M059J (cell line): ENCODE measurements at places on chromosomes 7 and 10.

DNA sequence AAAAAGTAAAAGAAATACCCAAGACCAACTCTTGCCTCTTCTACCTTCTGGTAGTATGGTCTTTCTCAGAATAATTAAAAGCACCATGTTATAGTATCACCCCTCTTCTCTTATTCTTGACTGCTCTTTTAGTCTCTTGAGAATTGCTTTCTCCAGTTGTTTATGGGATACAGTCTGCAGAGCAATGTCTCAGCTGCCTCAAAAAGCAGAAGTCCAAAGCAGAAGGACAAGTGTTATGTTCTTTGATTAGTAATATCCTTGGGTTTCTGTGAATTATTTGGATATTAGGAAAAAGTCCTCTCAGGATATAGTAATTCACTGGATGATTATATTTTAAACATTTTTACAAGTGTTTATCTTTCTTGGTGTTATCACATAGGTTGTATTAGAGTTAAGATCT, 7.4 kb downstream of the TAS2R41 start:
- DNase-seq = no peak

DNA sequence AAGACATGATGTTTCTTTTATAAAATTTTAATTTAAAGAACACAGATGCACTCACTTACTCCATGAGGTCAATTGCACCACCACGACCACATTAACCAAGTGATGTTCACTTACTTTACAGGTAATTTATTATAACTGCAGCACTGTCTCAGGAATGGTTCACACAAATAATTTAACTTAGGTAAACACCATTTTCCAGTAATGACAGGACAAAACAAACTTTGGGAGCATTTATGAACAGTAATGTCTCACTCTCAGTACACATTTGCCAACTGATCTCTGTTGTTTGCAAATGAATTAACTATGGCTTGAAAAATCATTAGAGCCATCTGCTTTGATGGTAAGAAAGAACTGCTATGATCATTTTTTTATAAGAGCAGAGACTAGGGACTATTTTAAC, 150.4 kb downstream of the ETV1 start:
- DNase-seq = no peak

DNA sequence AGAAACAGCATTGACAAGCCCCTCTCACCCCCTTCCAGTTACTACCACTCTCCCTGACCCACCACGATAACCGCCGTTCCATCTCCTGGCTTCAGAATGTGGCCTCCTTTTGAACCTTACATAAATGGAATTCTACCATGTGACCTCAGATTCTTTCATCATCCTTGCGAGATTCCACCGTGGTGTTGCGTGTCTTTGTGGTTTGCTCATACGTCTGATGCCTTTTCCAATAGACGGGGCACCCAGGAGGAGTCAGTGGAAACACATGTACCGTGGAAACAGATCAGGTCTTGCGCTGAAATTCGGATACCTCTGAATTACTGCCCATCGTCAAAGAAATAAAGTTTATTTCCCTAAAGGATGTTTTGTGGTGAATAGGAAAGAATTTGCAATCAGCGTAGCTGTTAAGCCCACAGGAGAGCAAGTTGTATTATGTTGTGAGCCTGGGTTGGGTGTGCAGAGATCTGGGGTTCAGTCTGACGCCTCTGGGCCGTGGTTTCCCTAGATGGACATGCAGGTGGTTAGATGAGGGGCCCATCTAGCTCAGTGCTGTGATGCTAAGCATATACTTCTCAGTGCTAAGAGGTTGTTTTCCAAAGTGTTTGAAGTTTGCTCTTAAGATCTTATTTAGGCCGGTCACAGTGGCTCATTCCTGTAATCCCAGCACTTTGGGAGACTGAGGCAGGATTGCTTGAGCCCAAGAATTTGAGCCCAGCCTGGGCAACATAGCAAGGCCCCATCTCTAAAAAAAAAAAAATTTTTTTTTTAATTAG, 29.1 kb downstream of the GTF2IRD1 start:
- DNase-seq = peak; percentile 98

GRCh38 chr7:95694334-95694733, 78.0 kb upstream of the DYNC1I1 start:
- no peak for DNase-seq

- peak; percentile 72 for DNase-seq
Observed at GRCh38 chr10:52801947-52802346, 29.4 kb upstream of the MBL2 start.

DNA sequence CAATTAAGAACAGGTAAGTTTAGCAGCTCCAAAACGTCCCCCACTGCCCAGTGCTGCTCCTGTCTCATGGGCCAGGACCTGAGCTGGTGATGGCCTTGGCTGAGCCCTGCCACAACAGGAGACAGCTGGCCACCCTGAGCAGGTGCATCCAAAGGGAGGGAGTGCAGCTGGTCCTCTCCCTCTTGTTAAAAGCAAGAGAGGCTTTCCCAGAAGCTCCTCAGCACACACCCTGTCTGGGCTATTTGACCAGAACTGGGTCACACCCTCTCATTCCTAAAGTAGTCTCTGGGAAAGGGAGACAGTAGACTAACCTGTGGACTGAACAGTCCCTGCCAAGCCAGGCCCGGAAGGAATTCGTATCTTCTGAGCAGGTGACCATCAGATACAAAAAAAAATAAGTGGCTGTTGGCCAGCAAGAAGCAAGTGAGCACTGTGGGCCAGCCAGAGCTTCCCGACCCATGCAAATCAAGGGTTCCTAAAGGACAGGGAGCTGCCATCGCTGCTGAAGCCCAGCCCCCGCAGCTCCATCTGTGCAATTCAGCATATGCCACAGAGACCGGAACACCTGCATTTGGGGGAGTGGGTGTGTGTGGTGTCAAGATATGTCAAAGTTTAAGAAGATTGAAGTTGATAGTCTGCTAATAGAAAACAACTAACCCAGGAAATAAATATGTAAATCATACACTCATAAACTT, 2.1 kb upstream of the TMEM72 start:
- DNase-seq = no peak

- peak; percentile 47 for DNase-seq
Observed at GRCh38 chr10:89213191-89213808, 6.2 kb upstream of the CH25H start.

GRCh38 chr10:104080762-104081161, 4.9 kb downstream of the COL17A1 start:
- DNase-seq = peak; percentile 38

DNA sequence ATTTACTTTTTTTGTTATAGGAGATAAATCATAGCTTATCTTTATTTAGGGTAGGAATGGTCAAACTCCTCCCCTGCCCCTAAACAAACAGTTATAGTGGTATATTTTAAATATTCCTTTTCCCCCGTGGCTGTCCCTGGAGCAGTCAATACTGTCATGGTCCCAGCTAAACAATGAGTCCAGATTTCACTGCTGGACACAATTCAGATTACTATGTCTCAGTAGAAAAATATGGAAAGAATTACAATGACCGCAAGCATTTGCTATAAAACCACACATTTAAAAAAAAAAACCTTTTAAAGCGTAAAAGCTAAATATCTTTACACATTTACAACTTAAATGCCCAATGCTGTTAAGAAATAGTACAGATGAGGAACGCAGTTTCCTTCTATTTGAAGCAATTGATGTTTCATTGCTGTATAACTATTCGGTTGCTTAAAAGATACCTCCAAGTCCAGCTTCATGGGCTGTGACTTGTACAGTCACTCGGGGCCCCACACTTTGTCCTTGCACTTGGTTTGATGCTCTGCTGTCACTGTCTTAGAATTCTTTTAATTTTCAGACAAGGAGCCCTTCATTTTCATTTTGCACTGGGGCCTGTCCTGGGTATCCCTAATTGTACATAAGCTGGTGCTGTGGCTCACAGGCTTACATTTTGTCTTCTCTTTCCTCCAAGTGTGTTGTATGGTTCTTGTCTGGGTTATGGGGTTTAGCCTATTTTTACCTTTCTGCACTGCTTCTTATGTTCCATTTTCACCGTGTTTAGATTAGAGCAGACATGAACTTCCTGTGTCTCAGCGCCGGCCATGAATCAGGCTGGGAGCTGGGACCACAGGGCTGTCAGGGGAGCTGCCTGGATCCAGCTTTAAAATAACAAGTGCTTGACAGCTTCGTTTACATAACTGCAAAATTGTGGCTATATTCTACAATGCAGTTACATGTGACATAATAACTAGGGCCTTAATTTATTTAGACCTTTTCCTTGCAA, 530.2 kb upstream of the FZD8 start:
- DNase-seq = peak; percentile 73

GRCh38 chr10:124912101-124912886, 29.6 kb upstream of the ZRANB1 start:
- DNase-seq = no peak

DNA sequence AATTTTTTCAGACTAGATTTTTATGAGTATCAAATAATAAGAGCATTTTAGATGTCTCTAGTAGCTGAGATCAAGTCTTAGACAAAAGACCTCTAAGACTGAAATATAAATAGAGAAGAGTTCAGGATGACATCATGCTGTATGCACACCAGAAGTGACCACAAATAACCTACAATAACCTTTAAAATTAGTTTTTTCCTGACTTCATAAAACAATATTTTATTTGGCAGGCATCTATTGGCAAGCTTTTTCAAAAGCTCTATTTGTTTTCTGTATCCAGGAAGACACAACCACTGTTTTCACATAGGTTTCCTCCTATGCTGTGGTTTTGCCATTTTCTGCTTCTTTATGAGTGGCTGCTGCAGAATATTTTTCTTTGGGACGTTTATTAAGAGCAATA, 359.1 kb downstream of the CRPPA start:
- DNase-seq = peak; percentile 79

GRCh38 chr10:104806801-104807200, 165.7 kb downstream of the SORCS3 start:
- DNase-seq = no peak

DNA sequence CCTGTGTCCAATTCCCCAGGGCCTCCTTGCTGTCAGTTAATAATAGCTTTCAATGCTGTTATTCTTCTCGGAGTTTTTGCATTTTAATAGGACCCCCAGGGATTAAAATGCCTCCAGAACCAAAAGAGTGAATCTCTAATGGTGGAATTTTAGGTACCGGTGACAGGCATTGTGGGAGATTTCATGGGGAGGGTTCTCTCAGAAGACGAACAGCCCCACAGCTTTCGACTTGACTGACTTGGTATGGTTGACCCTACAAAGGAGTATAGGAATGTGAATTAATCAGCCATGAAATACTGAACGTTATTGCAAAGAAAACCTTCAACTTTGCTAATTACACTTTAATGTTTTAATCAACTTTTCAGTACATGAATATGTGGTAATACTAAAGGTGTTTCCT, 206.3 kb upstream of the FZD8 start:
- DNase-seq = no peak
